ENCODE measurements at places on chromosomes 2 and 18.

- no peak for DNase-seq
Measured at GRCh38 chr2:184685999-184686841, 87.9 kb downstream of the ZNF804A start.

DNA sequence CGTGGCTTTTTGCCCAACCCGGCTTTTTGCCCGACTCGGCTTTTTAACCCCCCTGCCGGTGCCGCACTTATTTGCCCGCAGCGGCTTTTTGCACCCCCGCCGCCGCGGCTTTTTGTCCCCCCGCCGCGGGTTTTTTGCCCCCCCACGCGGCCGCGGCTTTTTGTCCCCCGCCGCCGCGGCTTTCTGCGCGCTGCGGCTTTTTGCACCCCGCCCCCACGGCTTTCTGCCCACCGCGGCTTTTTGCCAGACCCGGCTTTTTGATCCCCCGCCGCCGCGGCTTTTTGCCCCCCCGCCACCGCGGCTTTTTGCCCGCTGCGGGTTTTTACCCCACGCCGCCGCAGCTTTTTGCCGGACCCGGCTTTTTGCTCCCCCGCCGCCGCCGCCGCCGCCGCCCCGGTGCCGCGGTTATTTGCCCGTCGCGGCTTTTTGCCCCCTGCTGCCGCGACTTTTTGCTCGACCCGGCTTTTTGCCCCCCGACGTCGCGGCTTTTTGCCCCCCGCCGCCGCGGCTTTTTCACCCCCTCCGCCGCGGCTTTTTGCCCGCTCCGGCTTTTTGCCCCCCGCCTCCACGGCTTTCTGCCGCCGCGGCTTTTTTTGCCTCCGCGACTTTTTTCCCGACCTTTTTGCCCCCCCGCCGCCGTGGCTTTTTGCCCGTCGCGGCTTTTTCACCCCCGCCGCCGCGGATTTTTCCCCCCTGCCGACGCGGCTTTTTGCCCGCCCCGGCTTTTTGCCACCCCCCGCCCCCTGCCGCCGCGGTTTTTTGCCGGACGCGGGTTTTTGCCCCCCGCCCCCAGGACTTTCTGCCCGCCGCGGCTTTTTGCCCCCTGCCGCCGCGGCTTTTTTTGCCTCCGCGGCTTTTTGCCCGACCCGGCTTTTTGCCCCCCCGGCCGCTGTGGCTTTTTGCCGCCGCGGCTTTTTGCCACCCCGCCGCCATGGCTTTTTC lies 2786.5 kb downstream of the RPIA start:
- peak; percentile 50 for DNase-seq

DNA sequence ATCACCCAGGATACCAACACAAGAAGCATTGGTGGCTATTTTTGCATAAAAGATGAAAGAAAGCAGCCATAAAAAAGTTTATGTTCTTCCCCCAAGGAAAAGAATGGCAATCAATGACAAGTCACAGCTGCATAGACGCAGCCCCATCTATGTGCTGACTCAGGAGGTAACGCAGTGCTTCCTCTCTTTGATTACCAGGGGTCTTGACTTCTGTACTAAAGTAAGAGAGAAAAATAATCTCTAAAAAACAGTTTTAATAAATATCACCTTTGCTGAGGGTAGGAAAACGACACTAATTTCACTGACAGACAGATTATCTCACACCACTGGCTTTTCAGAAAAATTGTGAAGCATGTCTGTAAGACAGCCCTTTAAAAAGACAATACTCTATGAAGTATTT lies 33.9 kb upstream of the EVA1A start:
- DNase-seq = no peak

DNA sequence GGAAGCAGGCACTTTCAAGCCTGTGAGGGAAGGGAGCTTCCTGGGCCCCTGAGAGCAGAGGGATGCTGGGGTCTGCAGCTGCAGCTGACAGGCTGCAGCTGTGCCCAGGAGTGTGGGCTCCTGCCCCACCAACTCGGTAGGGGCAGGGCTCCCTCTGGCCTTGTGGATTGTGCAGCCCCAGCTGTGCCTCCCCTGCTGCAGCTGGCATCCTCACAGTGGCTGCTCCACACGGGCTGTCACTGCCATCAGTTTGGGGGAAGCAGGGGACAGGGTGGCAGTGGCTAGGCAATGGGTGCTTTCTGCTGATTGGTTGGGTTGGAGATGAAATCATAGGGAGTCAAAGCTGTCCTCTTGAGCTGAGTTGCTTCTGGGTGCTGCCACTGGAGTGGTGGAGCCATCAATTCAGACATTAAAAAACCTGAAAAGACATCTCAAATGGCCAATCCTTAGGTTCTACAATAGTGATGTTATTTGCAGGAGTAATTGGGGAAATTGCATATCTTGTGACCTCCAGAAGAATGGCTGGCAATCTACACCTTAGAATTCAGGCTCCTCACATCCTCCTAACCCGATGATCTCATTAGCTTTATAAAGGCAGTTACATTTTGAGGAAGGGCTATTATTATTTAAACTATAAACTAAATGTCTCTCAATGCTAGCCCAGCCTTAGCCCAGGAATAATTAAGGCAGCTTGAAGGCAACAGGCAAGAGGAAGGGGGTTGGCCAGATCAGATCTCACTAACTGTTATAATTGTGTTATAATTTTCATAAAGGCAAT lies 41.3 kb downstream of the FAM171B start:
- no peak for DNase-seq

GRCh38 chr2:196653843-196654242 lies 14.3 kb downstream of the CCDC150 start:
- no peak for DNase-seq

GRCh38 chr2:121818546-121818945 lies 63.1 kb downstream of the TSN start:
- no peak for DNase-seq

DNA sequence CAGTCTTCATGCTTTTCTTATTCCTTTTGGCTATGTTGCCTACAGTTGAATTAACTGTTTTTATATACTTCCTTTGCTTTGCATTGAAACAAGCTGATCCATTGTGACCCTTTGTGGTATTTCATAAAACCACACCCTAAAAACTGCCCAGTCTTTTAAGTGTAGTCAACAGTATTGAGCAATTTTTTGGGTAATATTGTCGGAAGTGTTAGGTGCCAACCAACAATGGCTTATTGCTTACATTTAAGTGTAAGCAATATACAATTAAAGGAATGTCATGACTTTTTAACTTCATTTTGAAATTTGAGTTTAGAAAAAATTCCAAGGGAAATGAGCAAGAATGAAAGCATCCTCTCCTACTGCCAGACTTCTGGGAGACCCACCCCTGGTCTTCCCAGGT lies 174.1 kb downstream of the NEDD4L start:
- no peak for DNase-seq

DNA sequence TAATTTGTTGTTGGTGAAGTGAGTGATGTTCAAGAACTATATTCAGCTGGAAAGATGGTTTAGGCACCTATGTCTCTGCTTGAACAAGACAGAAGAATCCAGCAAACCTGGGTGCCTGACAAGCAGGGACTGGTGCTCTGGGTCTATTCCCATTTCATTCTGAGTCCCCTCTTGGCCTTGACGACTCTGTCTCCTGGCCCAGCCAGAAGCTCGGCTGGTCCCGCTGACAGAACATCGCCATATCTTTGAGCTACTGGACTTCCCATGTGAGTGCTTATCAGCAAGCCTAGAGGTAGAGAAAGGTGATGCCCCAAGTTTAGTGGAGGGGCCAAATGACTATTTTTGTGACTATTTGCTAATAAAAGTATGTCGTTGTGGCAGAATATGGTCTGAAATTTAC lies 48.2 kb downstream of the SDC1 start:
- DNase-seq = no peak

- no peak for DNase-seq
Measured at GRCh38 chr2:1613078-1613445, 131.3 kb downstream of the PXDN start.

GRCh38 chr18:34991152-34991551 lies 50.1 kb upstream of the MAPRE2 start:
- no peak for DNase-seq

DNA sequence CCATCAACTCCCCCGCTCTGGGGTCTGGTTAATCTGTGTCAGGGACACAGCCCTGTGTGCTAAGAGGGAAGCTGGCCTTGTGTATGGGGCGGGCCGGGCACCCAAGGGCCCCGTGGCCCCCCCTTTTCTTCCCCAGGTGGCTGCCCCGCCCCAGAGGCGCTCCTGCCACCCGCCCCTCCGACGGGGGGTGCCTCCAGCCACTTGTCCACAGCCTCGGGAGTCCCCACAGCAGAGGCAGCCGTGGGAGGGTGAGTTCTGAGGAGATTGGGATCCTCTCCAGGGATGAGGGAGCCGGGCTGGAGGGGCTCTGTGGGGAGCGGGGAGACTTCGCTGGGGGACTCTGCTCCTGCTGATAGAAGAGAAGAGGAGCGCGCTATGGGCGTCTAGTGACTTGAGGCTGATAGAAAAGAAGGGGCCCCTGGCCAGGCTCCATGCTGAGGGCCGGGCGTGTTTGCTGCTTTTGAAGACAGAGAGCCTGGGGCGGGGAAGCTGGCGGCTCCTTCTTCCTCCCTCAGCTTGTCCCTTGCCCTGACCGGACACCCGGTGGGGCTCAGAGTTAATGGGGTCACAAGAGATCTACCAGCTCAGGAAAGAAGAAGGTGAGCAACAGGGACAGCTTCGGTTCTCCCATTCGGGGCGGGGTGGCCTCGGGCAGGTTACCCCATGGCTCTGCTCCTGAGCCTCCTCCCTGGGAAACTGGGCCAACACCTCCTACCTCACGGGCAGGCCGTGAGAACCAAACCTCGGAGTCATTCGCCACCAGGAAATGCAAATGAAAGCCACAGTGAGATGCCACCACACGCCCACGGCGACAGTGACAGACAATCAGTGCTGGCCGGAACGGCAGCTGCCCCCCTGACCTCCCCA lies 89.4 kb upstream of the TAF1B start:
- no peak for DNase-seq

DNA sequence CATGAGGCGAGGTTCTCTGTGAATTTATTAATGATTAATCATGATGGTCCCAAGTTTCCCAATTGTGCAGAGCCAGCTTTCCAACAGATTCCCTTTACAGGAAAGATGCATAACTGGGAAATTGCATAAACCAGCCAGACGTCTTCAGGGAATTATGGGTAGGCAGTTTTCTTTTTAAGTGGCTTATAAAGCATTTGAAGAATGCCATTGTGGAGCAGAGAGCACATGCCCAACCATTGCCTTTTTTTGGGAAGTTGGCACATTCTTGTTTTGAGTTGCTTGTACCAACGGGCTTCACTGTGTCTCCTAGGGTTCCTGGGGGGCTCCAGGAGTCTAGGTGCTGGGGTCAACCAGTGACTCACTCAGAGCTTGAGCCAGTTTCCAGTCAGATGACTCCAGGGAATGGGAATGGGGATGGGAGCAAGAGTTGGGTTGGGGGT lies 231.7 kb upstream of the FOSL2 start:
- DNase-seq = no peak

GRCh38 chr2:831225-831536 lies 119.5 kb upstream of the SNTG2 start:
- no peak for DNase-seq

DNA sequence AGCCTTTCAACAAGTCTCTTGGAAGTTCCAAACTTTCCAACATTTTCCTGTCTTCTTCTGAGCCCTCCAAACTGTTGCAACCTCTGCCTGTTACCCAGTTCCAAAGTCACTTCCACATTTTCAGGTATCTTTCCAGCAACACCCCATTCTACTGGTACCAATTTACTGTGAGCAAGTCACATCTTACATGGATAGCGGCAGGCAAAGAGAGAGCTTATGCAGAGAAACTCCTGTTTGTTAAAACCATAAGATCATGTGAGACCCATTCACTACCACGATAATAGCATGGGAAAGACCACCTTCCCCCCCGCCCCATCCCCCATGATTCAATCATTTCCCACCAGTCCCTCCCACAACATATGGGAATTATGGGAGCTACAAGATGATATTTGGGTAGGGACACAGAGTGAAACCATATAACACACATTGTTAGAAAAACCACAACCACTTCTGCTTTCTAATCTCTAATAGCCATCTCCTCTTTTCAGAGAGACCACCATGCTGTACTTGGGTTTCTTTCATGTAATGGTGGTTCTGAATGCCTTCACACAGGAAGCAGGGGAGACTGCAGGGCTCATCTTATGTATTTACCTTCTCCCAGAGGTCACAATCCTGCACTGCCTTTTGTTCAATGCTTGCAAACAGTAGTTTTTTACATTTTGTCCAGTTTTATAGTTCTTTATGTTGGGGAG lies 46.0 kb upstream of the CALCRL start:
- no peak for DNase-seq

GRCh38 chr2:189487283-189488007 lies 46.2 kb downstream of the WDR75 start:
- no peak for DNase-seq

- no peak for DNase-seq
Measured at GRCh38 chr18:43587538-43588153, 310.4 kb upstream of the SYT4 start.

DNA sequence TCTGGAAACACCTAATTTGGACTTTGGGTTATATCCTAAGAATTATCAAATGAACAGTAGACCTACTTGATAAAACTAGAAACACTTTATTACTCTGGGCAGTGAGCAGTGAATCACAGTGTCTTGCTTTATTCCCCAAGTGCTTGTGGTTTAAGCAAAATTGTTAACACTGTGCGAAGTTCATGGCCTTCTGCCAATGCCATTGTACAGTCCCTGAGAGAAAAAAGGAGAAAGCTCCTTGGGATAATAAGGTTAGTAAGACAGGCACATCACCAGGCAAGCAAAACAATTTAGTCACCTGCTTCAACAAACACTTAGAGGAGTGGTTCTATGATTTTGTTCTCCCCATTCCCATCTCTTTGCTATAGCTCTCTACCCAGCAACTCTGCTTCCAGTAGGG lies 39.8 kb downstream of the ADCYAP1 start:
- no peak for DNase-seq

- DNase-seq = peak; percentile 44
Measured at GRCh38 chr2:42859006-42859552, 66.7 kb upstream of the HAAO start.

GRCh38 chr2:43180897-43181296 lies 45.5 kb downstream of the ZFP36L2 start:
- no peak for DNase-seq

DNA sequence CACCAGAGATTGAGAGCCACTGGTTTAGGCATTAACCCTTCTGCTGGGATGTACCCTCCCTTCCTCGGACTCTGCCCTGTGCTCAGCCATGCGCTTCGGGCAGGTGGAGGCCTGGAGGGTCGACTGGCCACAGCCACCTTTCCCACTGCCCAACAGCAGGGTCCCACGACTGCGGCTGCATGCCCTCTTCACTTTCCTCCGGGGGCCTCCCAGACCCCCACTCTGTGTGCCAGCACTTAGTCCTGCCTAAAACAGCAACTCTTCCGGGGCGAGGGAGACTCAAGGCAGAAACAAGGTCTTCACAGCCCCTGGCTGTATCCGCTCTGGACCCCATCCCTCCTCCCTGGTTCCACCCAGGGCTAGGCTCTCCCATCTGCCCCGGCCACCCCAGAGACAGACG lies 31.3 kb upstream of the BIN1 start:
- DNase-seq = no peak
